LHCN-M2 (cell line): ENCODE measurements at places on chromosomes 1 and 21. TPM values are rescaled to one million over a fixed set of nuclear protein-coding genes. Genes with fewer than 3 reads are reported as not detected.

DNA sequence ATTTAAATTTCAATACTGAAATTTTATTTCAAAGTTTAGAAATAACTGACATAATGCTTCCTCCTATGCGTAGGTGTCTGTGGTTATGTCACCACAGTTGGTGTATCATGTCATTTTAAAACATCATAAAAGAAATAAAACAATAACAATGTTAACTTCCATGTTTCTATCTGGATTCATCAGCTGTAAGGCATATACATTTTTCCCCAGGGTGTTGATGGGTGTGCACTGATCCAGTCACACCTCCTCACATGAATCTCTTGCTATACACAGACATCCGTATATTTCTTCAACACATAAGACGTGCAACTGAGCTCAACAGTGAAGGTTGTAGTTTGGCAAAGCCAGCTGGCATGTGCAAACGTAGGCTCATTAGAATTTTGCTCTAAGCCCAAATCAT is 6.2 kb downstream of the KCNA3 start:
- no peak for DNase-seq

DNA sequence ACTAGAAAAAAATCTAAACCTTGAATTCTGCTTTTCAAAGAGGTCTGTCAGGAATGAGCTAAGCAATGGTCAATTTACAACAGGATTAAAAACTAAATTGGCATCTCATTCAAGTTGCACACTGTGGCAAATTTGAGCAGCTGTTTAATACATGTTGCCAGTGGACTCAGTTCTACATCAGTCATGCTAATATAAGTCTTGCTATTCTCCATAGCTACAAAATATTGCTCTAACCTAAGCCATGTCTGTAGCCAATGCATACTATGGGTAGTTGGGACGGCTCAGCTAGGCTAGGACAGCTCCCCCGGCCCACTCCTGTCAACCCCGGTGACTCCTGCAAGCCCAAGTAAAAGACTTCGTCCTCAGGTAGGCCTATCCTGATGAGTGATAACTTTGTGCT is 10.9 kb upstream of the VAV3 start:
- no peak for DNase-seq

- no peak for DNase-seq
These were observed 238.1 kb downstream of the HMCN1 start for GRCh38 chr1:185972096-185972850.

Gene OR10J5
- not detected in 2 replicates for total RNA-seq

DNA sequence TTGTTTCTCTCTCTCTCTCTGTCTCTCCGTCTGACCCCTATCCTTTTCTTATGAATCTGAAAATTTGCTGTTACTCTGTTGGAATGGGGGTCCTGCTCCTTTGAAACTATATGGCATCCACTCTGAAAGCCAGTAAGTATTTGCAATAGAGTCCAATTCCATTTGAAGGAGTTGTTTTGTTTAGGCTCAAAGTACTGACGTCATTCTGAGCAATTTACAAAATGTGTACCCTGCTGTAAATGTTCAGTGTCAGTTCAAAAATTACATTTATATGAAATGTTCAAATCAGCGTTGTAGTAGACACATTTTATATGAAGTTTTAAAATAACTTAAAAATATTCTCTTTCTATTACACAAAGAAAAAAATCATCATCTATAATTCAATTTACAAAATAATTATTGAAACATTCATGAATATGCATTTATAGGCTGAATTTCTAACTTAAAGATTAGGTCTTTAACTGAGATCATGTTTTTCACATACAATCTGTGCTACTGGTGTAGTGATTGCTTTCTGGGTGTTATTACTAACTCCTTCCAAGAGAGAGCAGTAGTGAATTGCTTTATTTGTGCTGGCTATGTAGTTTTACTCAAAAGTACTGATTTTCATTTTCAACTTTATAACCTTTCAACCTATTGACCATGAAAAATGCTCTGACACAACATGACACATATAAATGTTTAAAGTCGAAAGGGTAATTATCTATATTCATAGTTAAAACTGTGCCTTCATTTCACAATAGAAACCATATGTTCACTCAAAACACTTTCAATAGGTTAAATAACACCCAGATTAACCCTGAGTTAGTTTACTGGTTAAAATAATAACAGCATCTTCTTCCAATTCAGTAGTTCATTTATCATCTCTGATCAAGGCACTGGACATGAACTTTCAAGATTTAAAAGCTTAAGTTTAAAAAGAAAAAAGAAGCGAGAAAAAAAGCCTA is 253.1 kb upstream of the ADGRL4 start:
- DNase-seq: peak; percentile 58

GRCh38 chr1:207134581-207134980 is 30.5 kb downstream of the C4BPA start:
- no peak for DNase-seq

- DNase-seq: no peak
These were observed 5.7 kb downstream of the LGR6 start for GRCh38 chr1:202199040-202199889.

DNA sequence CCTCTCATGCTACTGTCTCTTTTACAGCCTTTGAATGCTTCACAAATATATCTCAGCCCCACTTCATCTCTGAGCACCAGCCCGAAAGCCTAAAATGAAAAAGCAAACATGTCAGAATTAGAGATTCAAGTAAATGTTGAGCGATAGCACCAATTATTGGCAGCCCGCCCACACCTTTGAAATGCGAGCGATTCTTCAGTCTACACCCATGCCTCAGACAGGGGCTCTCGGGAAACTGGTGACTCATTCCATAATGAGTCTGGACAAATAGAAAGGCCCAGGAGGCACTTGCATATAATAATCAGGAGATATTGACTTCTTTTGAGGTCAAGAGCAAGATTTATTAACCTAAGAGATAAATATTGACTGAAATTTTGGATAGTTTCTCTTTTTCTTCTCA is 487.3 kb upstream of the PTBP2 start:
- no peak for DNase-seq

DNA sequence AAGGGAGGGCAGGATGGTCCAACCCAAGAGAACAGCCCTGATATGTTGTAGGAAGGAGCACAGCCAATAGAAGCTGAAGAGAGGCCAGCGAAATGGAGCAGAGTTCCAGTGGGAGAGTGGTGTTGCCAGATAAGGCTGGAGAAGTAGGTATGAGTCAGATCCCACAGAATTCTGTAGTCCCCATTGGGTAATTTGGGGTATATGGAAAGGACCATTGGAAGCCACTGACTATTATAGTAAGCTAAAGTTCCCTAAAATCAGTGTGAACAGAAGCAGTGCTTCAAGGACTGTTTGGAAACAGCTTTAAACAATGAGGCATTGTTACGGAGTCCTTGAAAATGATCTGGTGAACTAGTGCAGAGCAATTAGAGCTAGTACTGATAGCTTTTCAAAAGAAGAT is 63.0 kb downstream of the DISP1 start:
- peak; percentile 27 for DNase-seq

- DNase-seq: no peak
These were observed 30.5 kb downstream of the DEGS1 start for GRCh38 chr1:224213438-224214119.

Gene TMEM234
- total RNA-seq: 14.4 and 16.6 TPM in 2 replicates

- no peak for DNase-seq
These were observed 396.0 kb upstream of the USP24 start for GRCh38 chr1:55611123-55611522.

Gene GNAT2
- not detected in 2 replicates for total RNA-seq

Gene BRINP2
- total RNA-seq: 0.46 and 0.71 TPM in 2 replicates

Gene KPRP
- 0.13 TPM in 1 of 2 replicates, not detected in the other for total RNA-seq

- DNase-seq: peak; percentile 82
These were observed 18.1 kb downstream of the KHDRBS1 start for GRCh38 chr1:32031578-32032274.

Gene PRELP
- total RNA-seq: 0.06 TPM in 2 replicates

Gene FCRL6
- total RNA-seq: not detected in 2 replicates

- peak; percentile 62 for DNase-seq
These were observed 19.9 kb upstream of the CLDN14 start for GRCh38 chr21:36499578-36500471.

Gene CD1E
- not detected in 2 replicates for total RNA-seq

Gene NT5C1A
- total RNA-seq: not detected in 2 replicates

DNA sequence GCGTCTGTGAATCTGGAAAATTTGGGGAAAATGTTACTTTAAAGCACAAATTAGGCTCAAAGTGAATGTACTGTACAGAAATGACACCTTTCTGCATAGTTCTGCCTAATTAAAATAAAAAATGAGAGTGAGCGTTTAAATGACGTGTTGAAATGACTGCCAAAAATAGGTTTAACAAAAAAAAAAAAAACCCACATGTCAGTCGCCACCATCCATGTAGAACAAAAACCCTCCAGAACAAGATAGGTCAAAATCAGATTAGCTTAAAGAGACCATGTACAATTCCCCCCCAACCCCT is 745 bp downstream of the PARP1 start:
- no peak for DNase-seq

Gene ITLN2
- total RNA-seq: not detected in 2 replicates

Gene SIK1
- 12.1 and 20.3 TPM in 2 replicates for total RNA-seq

- DNase-seq: no peak
These were observed 71.0 kb downstream of the EVI5 start for GRCh38 chr1:92713939-92714338.

DNA sequence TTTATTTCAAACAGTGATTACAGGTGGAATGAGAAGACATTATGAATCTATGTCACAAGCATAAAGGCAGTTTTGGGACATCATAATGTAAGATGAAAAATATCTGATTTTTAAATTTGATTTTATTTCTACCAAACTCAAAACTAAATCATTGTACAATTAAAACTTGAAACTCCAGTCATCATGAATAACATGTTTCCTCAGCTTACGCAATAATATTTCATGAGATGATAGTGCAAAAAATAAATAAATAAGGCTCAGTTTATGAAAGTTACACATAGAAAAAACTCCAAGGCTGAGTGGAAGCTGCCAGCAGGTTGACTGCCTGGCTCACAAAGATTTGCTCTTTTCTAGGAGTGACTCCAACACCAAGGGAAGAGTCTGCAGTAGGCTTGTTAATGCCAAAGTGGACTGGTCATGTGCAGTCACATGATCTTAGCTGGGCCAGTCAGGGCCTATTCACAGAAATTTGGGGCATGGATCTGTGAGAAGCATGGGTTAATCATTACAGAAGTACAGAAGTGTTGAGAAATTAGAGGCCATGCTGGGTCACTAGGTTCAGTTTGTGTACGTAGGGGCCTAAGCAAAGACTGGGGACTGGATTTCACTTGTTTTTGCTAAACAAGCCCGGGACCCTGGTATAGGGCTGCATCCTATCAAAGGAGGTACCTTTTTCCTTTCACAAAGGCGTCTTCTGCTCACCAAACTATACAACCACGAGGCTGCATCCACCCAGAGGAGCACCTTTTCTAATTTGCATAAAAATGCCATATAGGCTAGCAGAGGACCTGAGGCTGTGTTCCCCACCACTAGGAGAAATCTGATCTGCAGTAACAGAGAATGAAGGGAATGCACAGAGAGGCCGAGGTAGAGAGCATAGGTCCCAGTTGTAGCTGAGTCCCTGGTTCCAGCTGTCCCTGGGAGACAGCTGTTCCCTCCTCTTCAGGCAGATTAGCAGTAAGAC is 4.9 kb upstream of the ABCA4 start:
- DNase-seq: peak; percentile 66

Gene CELA2A
- not detected in 2 replicates for total RNA-seq

DNA sequence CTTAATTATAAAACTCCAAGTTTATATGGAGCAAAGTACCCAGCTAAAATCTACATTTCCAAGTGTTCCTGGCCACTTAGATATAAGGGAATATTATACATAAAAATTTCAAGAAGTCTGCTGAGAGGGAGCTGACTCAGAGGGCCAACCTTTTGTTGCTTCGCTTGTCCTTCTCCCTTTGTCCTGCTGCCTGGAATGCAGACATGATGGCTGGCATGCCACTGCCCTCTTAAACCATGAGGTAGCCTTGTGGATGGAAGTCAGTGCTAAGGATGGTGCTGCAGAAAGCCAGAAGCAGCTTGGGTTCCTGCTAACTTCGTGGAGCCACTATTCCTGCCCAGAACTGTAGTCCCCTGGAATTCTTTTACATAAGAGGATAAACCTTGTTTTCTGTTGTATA is 38.9 kb upstream of the SRP9 start:
- DNase-seq: no peak

- DNase-seq: no peak
These were observed 8.5 kb upstream of the ZC3H12A start for GRCh38 chr1:37465593-37466517.

DNA sequence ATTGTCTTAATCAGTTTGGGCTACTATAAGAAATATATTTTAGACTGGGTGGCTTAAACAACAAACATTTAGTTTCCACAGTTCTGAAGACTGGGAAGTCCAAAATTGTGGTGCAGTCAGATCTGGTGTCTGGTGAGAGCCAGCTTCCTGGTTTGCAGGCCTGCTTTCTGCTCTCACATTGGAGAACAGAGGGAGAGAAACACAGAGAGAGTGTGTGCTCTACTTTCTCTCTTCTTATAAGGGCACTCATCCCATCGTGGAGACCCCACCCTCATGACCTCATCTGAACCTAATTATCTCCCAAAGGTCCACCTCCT is 4.1 kb downstream of the LEPR start:
- DNase-seq: no peak

Gene C1QC
- not detected in 2 replicates for total RNA-seq

Gene SPATA6
- 4.5 TPM in 2 replicates for total RNA-seq

Gene CFH
- total RNA-seq: 133 and 165 TPM in 2 replicates

Gene ZMYND12
- total RNA-seq: not detected in 2 replicates

Gene C1orf167
- not detected in 2 replicates for total RNA-seq

Gene VPS45
- total RNA-seq: 39.8 and 41.4 TPM in 2 replicates

Gene SPRR2E
- total RNA-seq: not detected in 2 replicates

- DNase-seq: no peak
These were observed 7.2 kb downstream of the VASH2 start for GRCh38 chr1:212957546-212957945.

DNA sequence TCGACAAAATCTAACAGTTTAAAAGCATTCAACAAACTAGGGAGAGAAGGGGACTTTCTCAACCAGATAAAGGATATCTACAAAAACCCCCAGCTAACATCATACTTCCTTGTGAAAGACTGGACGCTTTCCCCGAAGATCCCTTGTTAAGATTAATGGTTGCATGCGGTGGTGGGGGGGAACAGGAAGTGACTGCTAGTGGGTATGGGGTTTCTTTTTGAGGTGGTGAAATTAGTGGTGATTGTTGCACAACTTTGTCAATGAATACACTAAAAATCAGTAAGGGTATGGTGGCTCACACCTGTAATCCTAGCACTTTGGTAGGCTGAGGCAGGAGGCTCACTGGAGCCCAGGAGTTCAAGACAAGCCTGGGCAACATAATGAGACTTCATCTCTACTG is 26.9 kb upstream of the EYA3 start:
- DNase-seq: no peak

DNA sequence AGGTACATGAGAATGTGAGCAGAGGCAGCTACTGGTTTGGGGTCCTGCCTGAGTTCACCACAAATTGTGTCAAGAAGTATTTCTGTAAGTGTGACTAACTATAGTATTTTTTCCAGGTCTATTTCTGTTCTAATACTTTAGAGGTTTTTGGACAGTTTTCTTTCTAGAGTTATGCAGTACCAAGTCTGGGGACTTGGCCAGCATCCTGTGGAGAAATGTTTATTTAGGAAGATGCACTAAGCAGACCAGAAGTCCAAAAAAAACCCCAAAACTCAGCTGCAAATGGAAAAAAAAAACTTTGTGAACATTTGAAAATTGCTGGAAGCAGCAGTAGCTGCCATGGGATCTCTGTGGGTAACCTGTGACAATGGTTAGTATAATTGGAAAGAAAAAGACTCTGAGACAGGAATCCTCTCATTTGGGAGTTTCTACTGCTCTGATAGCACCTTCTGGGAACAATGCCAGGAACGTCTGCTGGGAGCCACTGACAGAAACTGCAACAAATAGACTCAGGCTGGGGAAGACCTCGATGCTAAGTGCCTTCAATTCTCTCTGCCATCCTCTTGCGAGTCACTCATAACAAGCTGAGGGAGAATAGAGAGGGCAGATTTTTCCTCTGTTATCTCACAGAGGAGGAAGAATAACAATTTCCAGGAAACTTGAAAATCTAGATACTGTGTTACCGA is 37.6 kb downstream of the OR10R2 start:
- DNase-seq: no peak
